ENCODE measurements at places on chromosomes 5 and 9.

DNA sequence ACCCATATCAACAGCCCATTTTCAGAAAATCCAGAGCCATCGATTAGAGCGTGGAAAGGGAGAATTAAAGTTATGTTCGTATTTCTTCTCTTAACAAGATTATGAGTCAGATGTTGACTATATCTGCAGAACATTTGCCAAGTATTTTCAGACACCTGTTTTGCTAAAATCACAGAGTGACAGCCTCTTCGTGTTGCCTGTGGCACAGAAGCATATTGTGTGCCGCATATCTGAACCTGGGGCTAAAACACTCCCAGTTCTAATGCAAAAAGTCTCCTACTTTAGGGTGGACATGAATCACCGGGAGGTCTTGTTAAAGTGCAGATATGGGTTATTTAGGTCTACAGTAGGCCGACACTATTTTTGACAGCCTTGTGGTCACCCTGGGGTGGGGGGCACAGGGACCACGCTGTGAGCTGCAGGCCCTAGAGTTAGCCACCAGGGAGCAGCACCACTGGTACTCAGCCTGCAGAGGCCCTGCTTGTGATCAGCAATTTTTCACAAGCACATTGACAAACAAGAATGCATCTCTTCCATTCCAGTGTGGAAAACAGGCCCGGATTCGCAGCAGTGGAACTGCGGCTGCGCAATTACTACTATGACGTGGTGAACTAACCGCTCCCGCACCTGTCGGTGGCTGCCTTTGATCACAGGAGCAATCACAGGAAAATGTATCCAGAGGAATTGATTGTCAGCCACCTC lies 93.5 kb downstream of the SYK start:
- no peak for DNase-seq

DNA sequence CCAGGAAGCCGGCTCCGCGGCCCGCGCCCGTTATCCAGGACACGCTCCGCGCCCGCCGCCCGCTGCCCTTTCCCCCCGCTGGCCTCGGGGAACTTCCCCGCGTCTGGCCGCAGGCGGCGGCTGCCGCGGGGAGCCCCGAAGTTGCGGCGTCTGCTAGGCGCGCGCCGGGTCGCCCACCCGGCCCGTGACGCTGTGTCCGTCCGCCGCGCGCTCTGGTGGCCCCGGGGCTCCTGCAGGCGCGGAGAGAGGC lies 621 bp upstream of the GCNT4 start:
- DNase-seq = no peak

DNA sequence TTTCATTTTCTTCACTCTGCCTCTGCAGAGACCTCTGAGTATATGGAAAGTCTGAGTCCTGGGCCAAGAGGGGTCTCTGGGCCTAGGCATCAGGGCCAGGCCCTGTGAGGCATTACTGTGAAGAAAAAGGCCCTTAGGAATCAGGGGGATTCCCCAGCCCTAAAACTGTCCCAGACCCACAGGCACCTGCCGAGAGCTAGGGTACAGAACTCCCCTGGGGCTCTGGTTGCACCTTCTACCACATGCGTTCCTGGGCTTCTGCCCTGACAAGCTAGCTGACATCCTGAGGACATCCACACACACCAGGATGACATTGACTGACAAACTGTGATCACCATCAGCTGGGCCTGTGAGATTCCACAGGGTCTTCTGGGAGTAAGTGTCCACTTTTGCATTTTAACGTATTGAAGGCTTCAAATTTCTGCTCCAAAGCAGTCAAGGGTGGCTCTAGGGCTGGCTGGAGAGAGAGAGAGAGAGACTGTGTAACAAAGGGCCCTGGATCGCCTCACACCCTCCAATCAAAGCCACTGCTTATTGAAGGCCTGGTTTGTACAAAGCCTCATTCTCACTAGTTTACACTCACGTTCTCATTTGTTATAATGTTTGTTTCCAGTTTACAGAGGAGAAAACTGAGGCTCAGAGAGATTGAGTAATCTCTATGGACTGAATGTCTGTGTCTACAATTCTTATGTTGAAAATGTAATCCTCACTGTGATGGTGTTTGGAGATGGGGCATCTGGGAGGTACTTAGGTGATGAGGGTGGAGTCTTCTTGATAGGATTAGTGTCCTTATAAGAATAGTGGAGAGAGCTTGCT lies 45.1 kb downstream of the TGFBI start:
- no peak for DNase-seq

DNA sequence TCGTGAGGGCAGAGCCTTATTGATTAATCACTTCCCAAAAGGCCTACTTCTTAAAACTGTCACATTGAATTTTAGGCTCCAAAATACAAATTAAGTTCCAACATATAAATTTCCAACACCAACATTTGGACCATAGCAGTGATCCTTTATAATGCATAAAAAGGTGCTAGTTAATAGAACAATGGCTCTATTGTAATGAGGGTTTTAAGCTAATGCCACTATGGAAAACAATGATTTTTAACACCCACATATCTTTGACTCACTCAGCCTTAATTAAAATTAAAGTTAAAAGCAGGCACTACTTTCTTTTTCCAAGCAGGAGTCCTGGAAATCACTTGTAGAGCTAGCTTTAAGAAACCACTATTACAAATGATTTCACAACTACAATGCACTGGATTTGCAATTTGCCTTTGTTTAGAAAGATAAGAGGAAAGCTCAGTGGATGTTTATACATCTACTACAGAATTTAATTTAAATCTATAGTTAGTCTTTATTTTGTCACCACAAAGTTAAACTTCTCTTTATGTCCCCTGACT lies 41.8 kb downstream of the DPYSL3 start:
- DNase-seq = no peak

DNA sequence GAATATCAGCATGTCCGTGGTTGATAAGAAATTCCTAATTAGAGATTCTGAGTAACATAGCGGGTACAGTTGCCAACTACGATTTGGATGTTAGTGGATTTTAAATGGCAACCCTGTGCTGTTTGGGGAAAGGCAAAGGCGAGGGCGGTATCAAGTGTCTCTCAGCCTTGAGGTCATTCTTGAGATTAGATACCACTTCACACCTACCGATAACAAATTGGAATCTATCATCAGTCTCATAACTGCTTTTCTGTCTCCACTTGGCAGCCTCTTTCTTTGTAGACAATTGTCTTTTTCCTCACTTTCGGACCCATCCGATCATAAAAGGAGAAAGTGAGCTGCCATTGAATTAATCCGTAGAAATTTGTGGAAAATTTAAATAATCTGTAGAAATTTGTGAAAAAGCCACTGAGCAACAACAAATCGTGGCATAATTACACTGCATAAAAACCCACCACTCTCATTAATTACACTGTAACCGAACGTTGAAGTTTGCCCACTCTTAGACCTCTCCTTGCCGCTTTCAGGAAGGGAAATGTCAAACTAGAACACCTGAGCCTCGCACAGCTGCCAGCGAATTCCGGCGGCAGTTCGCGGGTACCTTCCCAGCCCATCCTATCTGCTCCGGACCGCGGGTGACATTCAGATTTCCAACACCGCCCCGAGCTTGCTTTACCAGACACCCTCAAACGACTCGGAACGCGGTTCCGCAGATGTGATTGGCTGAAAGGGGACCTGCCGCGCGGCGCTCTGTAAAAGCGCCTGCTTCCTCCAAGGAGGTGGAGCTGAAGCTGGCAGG lies 849 bp upstream of the RGMB start:
- peak; percentile 83 for DNase-seq

- DNase-seq = no peak
Observed at GRCh38 chr9:130348881-130349280, 83.3 kb downstream of the HMCN2 start.

- DNase-seq = no peak
Observed at GRCh38 chr9:22921742-22922141, 475.1 kb downstream of the DMRTA1 start.

- DNase-seq = no peak
Observed at GRCh38 chr9:134842321-134842720, 38.3 kb upstream of the FCN2 start.

DNA sequence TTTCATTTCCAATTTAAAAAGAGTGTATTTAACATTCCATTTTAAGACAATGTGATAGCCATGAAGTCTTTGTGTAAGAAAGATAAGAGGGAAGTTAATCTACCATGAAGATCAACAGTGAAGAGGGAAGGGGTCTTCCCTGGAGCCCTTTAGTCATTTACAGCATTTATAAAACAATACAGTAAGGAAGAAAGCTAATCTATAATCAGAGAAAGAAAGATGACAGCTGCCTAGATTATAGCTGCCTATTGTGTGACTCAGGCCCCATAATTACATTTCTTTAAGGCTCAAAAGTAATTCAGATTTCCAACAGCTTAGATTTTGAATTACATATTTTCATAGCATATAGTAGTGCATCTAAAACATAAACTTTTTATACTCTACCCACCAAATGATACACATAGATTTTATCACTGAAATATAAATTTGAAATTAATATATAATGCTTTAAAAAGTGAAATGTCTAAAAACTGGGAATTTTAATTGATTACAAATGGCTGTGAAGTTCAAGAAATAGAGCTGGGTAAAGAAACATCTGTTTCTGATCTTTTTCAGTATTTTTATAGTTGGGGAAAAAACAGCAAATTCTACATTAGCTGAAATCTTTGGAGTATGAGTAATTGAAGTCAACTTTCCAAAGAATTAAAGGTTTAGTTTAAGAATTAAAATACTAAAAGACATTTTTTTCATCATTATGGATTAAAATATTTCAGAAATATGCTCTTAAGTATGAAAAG lies 89.6 kb downstream of the RIC1 start:
- no peak for DNase-seq

GRCh38 chr9:89360465-89360864 lies 42.2 kb downstream of the SECISBP2 start:
- no peak for DNase-seq

- DNase-seq = no peak
Observed at GRCh38 chr5:15914638-15915037, 265.0 kb downstream of the MARCHF11 start.

Measured in cerebellar nuclear complex (tissue), 1 donor.